AG10803 (cell line): ENCODE measurements at places on chromosomes 3 and 15.

DNA sequence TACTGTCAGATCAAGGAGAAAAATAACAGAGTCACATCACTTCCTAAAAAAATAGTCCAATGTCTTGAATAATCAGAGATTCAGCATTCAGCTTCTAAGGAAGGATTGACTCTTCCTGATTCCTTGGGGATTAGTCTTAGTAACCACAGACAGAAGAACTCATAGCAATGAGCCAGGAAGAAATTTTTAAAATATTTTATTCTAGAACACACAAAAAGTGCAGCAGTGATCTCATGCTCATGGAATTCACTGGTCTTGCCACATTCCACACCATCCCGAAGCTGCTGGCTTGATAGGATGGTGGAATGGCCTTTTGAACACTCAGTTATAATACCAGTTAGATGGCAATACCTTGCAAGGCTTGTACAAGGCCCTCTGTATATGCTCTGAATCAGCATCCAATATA lies 43.0 kb upstream of the ABI3BP start:
- peak; percentile 98 for DNase-seq

DNA sequence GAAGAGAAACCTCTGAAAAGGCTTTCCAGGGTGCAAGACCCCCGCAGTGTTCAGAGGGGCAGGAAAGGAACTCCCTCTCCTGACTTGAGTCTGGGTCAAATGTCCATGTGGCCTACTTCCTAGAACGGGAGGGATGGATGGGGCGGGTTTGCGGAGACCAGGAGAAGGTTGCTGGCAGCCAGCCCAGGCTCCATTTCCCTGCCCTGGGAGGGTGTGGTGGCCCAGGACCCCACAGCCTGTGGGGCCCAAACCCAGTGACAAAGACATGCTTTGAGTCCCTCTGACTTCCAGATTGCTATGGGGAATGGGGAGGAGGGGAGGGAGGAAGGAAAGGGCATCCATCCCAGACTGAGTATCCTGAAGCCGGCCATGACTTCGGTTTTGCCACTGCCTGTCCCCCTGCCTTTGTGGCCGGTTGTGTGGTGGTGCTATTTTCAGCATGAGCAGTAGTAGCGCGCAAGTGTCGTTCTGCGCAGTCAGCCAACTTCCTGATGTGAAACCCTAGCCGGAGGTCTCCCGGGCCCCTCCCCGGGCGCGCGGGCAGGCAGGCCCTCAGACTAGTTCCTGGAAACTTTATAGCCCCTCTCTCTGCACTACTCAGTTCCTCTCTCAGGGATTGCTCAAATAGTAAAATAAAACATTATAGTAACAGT lies 24.4 kb downstream of the MAGEF1 start:
- no peak for DNase-seq

- peak; percentile 87 for DNase-seq
Measured at GRCh38 chr3:174295306-174296092, 563.6 kb upstream of the NAALADL2 start.

DNA sequence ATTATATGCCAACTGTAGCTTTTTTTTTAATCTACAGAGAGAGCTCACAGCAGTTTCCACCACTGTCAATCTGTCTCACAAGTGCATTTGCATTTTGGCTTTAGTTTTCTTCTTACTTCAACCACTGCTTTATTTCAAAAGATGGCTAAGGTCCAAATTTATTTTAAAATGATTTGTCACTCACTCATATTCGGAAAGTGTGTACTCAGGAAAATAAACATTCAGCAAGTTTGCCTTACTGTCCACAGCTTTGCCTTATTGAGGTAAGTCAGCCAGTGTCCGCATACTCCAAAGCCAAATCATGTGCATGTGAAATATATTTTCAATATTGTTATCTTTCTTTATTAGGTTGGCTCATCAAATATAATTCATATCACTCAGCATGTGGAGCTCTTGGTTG lies 240.7 kb upstream of the ARHGEF26 start:
- no peak for DNase-seq

- no peak for DNase-seq
Measured at GRCh38 chr3:32285891-32286290, 47.4 kb downstream of the CMTM8 start.

DNA sequence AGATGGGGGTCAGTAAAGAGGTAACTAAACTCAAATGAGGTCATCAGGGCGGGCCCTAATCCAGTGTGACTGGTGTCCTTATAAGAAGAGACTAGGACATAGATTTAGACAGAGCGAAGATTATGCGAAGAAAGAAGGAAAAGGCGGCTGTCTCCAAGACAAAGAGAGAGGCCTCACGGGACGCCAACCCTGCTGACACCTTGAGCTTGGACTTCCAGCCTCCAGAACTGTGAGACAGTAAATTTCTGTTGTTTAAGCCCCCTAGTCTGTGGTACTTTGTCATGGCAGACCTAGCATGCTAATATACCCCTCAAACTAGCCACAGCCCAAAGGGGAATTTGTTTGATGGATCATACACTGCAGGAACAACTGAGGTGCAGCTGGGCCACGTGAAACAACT lies 183.0 kb downstream of the ABHD5 start:
- no peak for DNase-seq

GRCh38 chr3:193822492-193823212 lies 229.6 kb downstream of the OPA1 start:
- peak; percentile 42 for DNase-seq

GRCh38 chr15:74384881-74385643 lies 17.6 kb upstream of the CYP11A1 start:
- no peak for DNase-seq

- no peak for DNase-seq
Measured at GRCh38 chr3:189027626-189028155, 144.1 kb upstream of the TPRG1 start.

- DNase-seq = no peak
Measured at GRCh38 chr15:74611341-74611740, 4.3 kb upstream of the CLK3 start.

DNA sequence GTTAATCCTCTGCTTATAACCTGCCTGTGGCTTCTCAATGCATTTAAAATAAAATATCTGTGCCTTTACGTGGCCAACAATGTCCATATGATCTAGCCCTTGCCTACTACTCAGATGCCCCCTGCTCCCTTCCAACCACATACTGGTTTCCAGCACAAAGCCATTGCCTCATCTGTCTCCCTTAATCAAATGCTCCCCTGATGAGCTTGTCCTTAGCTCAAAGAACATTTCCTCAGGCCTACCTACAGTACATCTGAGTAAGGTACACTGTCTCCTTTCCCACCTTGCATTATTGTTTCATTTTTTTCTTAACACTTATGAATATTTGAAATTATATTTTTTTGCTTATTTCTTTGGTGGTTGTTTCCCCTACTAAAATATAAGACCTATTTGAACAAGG lies 5.9 kb upstream of the TSC22D2 start:
- no peak for DNase-seq

GRCh38 chr3:194548346-194549321 lies 61.8 kb upstream of the ATP13A3 start:
- no peak for DNase-seq

- peak; percentile 60 for DNase-seq
Measured at GRCh38 chr3:11774296-11774877, 72.3 kb downstream of the TAMM41 start.

DNA sequence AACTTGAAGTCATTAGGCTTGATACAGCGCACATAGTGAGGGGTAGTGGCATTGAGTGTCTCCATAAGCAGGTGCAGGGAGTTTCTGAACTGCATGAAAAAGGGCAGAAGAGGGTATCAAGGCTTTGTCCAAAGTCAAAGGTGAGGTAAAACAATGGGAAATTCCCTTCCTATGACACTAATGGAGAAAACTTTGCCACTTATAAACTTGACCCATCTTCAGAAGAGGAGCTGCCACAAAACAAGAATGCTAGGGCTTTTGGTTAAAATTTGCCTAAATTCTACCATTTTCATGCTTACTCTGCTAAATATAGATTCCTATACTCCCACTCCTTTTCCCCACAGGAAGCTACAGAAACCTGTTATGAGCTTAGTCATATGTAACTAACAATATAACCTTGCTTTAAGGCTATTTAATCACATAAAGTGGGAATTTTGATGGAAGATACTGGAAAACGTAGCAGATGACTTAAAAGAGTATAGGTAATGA lies 87.5 kb upstream of the MYO5C start:
- no peak for DNase-seq

DNA sequence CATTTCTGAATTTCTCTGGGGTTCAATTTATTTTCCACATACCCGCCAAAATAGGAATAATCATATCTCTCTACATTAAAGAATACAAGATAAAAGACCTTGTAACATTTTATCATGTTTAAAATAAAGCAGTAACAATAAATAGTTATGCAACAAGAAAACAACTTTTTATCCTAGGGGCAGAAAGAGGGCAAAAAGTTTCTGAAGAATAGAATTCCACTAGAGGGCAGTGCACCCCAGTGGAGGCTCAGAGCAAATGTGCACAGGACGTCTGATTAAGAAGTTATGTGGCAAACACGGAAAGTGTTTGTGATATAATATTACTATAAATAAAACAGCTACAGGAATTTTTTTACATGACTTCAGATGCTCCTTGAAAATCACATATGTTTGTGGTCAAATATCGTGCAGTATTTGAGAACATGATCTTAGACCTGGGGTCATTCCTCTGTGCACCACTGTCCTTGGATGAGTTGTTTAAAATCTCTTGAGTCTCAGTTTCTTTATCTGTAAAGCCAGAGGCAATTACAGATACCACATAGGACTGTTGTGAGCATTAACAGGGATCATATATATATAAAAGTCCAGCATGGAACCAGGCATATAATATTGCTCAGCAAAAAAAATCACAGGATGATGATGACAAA lies 13.2 kb upstream of the PIK3R4 start:
- DNase-seq = peak; percentile 55

- DNase-seq = no peak
Measured at GRCh38 chr15:48085591-48085930, 35.2 kb upstream of the SLC24A5 start.

DNA sequence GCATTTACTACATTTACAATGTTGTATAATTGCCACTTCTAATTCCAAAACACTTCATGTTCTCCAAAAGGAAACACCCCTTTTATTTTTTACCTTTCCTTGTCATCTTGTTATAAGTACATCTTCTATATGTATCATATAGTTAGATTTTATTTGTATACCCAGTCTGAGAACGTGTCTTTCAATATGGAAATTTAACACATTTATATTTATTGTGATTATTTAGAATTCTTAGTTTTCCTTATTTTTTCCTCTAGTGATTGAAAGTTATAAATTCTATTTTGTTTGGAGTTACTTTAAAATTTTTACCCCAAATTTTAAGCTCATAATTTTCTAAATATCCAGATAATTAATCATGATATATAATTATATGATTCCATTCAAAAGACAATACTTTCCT lies 15.8 kb downstream of the CMTM8 start:
- no peak for DNase-seq

- DNase-seq = no peak
Measured at GRCh38 chr15:92113832-92114231, 260.3 kb downstream of the SLCO3A1 start.

- DNase-seq = no peak
Measured at GRCh38 chr3:143839980-143840379, 8.3 kb downstream of the SLC9A9 start.

- no peak for DNase-seq
Measured at GRCh38 chr3:13954741-13955483, 75.0 kb upstream of the WNT7A start.
